ENCODE measurements at places on chromosomes 4 and X.

- DNase-seq = peak; percentile 74
These were observed 47.7 kb upstream of the SORCS2 start for GRCh38 chr4:7144374-7145290.

- no peak for DNase-seq
These were observed 1372.4 kb downstream of the C4orf33 start for GRCh38 chr4:130468340-130468739.

DNA sequence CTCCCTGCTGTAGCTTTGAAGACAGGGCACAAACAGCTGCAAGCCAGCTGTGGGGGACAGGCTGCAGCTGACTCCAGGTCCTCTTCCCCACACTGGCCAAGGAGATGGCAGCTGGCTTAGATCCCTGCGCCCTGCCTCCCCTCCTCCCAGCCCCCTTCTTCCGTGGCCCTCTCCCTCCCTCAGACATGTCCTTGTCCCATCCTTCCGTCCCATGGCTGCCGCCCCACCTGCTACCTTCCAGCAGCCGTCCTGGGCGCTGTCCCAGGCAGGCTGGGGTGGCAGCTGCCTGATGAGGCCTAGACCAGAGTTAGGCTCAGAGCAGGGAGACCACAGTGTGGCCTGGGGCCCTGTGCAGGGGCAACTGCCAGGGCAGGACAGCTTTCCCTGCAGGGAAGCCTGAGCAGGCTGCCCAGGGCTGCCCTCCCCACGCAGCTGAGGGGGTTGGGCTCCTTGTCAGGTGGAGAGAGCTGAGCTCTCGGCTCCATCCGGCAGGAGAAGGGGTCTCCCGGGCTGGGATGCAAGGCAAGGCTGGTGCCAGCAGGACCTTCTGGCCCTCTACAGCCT is 3.3 kb upstream of the BGN start:
- DNase-seq = no peak

DNA sequence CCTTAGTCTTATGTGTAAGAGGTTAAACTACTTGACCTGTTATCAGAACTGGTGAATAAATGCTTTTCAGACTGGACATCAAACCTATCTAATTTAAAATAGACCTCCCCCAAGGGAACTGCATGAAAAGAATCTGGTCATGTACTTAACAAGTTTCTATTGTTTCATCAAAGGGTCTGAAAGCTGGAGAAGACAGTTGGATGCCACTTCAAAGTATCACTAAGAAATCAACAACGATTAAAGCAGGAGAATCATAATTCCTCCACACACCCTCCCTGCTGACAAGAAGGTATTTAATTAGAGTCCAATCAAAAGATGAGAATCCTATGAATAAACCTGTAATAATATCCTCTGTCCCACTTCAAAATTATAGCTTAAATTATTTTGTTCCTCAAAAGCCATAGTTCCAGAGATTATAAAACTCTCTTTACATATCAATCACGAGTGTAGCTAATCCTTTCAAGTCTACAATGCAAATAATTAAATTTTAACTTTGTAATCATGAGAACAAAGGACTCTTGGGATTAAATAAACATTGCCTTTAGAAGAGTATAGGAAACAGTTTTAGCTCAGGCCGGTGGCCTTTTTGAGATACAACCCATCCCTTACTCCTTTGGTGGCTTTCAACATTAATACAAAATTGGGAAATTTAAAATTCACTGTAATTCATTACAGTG is 35.1 kb downstream of the TSPAN5 start:
- DNase-seq = no peak

Data from posterior cingulate gyrus (tissue), 11 donors.